Right forelimb (tissue), 1 donor: ENCODE measurements at places on chromosomes 4 and X.

GRCh38 chr4:21544415-21544814 lies 404.2 kb downstream of the KCNIP4 start:
- DNase-seq = no peak

DNA sequence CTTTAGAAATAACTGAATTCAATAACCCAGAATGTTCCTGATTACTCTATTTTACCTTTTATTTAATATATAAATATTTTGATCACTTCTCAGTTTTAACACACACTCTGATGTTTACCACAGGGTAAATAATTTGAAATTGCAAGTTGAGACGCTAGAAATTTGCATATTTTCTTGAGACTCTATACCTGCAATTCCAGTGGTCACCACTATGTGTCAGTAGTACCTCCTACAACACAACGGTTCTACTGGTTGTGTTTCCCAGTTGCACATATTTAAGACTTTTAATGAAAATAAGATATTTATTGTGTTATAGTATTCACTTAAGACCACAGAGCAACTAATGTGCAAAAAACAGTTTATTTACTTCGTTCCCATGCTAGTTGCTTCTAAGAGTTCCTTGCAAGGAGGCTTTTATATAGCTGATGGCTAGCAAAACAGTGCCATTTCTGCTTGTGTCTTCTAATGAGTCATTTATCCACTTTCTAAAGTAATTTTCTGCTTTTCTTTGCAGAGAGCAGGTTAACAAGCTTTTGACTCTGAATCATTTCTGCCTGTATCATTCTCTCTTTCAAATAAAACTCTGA lies 98.9 kb upstream of the PDLIM3 start:
- DNase-seq = no peak

DNA sequence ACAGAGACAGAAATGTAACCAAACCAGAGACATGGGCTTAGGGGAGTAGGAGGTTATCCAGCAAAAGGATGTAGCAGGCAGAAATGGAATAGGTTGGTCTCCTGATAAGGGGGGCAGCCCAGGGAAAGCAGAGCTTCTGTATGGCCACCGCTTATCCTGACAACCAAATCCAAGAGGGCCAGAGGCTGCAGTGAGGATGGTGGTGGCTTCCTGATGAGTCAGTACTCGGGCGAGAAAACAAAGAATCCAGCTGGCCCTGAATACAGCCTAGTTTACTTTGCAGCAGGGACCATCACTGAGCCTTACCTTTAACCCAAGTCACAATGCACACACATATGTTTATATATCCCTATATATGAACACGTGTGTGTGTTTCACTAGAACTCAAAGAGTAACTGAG lies 129.7 kb upstream of the FTHL17 start:
- no peak for DNase-seq

- DNase-seq = no peak
Measured at GRCh38 chrX:132615391-132616131, 126.7 kb upstream of the MBNL3 start.

- DNase-seq = peak; percentile 73
Measured at GRCh38 chrX:24149351-24150050, at the start of gene ZFX. TSS of gene ZFX (plus strand) at chrX:24149729. CDS start at chrX:24172743, 23,014 bp downstream.

- DNase-seq = no peak
Measured at GRCh38 chr4:162151386-162151785, 12.4 kb downstream of the FSTL5 start.

GRCh38 chr4:53459548-53459947 lies 82.1 kb downstream of the FIP1L1 start:
- no peak for DNase-seq

- no peak for DNase-seq
Measured at GRCh38 chr4:14883166-14883565, 119.1 kb upstream of the CPEB2 start.

DNA sequence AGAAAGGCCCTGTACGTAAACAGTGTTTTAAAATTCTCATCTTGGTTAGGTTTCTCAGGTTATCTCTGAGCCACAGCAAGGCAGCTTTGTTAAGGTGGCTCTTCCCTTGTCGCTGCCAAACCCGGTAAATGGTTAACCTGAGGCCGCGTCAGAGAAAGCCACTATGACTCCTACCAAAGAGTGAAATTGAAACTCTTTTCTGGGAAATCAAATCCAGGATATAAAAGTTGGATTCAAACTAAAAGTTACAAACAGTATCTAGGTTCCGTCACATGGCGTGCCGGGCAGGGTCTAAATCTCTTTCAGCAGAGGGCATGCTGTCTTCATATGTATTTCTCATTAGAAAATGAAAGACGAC lies 433 bp downstream of the MMAA start:
- no peak for DNase-seq

- DNase-seq = no peak
Measured at GRCh38 chr4:76215077-76215476, 1.5 kb upstream of the SCARB2 start.

DNA sequence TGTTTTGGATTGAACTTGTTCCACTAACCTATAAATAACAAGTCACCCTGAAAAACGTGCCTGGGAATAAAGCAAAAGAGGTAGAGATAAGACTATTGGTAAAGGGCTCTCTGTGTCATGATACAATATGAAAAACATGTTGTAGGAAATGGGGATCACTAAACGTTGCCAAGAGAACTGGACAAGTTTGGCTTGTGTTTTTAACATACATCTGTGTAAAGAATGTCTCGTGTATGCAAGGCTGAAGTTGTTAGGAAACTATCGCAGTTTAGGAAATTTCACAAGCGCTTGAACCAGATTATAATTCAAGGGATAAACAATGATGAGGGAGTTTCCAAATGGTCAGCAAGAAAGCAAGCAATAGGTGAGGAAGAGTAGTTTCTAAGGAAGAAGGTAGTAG lies 655.8 kb downstream of the PCDH7 start:
- DNase-seq = no peak

DNA sequence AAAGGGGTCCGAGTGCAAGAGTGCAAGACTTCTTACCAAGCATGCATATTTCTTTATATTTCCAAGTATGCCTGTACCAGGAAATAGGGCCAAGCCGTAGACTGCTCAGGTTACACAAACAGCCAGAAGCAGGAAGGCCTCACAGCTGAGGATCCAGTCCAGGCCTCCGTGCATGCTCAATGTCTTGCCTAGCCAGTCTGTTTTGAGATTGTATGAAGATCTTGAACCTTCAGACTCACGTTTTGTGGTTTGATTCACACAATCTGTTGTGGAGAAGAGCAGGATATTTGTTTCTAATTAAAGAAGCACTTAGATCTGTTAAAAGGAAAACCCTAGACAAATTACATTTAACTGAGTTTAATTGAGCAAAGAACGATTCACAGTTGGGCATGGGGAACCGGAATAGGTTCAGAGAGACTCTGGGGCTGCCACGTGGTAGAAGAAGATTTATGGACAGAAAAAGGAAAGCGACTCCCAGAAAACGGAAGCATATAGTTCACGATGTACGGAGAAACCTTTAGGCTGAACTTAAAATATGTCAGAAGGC lies 1.2 kb downstream of the MGST2 start:
- DNase-seq = peak; percentile 64

DNA sequence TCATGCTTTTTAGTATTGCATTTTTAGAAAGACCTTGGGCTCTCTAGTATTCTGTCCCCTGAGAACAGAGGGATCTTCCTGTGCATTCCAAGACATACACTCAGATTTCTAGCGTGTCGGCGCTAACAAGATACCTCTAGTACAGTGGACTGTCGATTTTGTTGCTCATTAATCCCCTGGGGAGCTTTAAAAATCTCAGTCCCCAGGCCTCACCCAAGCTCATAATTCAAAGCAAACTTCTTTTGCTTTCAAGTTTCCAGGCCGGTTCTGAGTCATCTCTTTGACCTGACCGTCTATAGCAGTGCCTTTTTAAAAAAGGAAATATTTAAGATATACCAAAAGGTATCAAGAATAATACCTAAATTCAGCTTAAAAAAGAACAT lies 137.0 kb downstream of the AMMECR1 start:
- no peak for DNase-seq

GRCh38 chr4:93828995-93829819 lies 654 bp downstream of the ATOH1 start:
- no peak for DNase-seq

GRCh38 chrX:131544218-131544617 lies 344 bp downstream of the OR13H1 start:
- no peak for DNase-seq

GRCh38 chr4:71254451-71255012 lies 84.3 kb upstream of the SLC4A4 start:
- no peak for DNase-seq

GRCh38 chr4:142284402-142285221 lies 561.5 kb downstream of the INPP4B start:
- DNase-seq = no peak

- no peak for DNase-seq
Measured at GRCh38 chrX:153816831-153817690, 13.3 kb downstream of the PDZD4 start.

DNA sequence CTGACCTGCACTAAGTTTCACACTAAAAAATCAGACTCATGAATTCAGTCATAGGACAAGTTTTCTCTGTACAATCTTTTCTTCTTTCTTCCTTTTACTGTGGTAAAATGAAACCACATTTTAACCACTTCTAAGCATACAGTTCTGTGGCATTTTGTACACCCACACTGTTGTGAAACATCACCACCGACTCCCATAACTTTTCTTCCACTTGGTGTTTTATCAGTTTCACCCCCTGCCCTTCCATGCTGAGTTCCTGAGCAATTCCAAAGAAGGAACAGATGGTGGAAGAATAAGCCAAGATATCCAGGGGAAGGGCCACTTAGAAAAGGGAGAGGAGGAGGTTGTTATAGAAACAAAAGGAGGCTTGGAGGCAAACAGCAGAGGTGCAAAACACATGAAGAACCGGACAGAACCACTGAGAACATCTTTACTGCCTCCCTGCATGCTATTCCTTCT lies 22.6 kb downstream of the SLC25A4 start:
- no peak for DNase-seq

DNA sequence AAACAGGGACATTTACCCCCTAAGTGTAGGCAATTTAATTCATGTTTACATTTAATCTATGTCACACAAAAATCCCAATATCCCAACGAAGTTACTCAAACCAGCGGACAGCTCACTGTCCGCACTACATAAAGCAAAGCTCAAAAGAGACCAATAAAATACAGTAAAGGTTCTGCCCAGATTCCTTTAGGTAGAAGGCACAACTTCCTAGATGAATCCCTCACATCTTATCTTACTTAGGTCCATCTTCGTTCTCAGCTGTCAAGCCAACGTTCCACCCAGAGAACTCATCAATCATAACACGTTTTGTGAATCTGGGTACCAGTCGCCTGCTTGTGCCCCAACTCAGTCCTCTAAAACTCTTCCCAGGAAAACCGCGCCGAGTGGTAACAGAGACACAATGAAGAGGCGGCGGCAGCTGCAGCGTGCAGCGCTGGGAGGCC lies 1.7 kb downstream of the HNRNPDL start:
- no peak for DNase-seq

DNA sequence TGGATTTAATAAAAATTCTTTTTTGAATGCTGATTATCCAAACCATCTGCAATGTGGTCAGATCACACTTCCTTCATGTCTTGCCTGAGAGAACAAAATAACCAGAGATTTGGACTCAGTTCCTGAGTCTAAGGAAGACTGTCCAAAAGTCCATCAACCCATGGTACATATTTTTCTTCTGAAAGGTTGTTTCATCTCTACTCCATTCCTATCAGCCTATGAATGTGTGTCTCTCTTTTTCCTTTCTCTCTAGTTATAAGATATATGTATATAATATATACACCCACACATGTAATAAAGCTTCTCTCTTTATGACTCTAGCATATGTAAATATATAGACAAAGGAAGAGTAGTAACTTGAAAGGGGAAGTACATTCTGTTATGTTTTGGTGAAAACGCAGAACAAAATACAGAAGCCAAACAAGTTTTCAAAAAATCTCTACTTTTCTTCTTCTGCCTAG lies 226.9 kb downstream of the ARHGAP24 start:
- no peak for DNase-seq

- no peak for DNase-seq
Measured at GRCh38 chr4:4460759-4461158, 73.9 kb downstream of the NSG1 start.

- no peak for DNase-seq
Measured at GRCh38 chrX:41381685-41382084, 47.7 kb downstream of the DDX3X start.

DNA sequence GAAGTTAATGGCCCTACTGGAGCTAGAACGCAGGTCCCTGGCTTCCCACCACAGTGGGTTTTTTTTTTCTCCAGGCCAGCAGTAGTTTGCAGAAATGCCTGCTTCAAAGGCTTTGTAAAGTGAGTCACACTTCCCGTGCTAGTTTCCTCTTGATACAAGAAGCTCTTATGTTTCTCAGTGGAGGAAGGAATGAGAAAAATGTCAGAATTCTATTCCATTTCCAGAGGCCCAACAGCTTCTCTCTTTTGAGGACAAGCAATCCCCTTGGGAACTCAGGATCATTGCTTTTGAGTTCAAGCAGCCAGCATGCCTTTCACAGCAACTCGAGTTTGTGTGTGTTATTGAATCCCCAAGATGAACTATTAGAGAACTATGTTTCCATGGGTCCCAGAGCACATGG lies 134.3 kb downstream of the GUCY2F start:
- DNase-seq = no peak

- no peak for DNase-seq
Measured at GRCh38 chr4:25879587-25879986, 16.8 kb upstream of the SEL1L3 start.

DNA sequence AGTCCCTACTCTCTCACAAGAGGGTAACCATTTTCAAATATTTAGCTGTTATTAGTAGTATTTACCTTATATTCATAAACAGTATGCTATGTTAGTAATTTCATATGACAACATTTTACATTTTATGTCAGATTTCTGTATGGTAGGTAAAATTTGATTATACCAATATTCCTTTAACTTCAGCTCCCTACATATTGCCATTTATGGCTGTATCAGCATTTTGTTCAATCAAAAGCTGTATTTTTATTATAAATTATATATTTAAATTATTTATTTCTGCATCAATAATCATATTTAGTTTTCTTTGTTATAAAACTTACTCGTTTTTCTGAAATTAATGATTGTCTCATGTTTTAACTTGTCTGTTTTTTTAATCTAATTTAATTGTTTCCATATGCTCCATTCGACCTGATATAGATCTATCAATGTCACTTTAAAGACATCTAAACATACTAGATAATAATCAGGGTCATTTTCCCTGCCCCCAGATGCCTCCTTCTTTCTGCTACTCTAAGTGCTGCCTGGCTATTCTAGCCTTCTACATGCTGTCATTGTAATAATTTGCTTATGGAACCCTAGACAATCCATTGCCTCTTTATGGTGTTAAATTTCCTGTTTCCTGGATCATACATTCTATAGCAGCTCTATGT lies 1976.7 kb upstream of the ADGRL3 start:
- DNase-seq = no peak

GRCh38 chrX:24963823-24964222 lies 51.9 kb downstream of the ARX start:
- DNase-seq = no peak

DNA sequence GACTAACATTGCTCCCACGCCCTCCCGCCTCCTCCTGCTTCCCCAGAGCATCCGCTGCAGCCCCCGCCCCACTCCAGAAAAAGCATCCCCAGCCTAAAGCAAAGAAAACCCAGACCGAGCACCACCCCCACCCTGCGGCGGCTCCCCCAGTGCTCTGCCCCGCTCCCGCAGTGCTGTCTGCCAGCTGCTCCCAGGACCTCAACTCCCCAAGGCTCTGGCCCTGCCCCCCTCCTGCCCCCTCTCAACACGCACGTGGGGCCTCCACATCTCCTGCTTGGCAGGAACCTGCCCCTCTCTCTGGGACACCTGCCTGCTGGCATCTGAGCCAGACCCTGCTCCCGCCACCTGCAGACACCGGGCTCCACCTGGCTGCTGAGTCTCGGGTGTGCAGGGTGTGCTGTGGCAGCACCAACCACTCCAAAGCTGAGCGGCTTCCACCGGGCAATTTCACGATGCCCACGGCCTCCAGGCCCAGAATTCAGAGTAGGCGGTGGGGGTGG lies 79.4 kb downstream of the FAM53A start:
- DNase-seq = no peak
